Left renal pelvis (tissue), 4 donors: ENCODE measurements at places on chromosomes 13 and 19.

DNA sequence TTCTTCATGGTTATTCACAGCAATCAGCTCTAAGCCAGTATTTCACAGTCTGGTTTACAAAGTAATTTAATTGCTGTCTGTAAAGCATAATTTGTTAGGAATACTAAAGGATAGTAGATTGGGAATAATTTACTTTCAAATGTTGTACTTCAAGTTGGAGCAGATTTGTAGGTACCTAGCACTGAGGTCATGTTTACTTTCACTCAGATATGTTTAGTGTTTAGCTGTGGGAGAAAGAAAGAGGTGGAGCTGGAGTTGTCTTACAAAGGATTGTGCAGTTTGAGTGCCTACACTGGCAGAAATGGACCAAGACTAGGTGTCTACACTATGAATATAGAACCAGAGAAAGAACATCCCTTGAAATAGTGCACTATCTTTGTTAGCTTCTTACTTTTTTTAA is 464.6 kb downstream of the PCDH9 start:
- no peak for DNase-seq

DNA sequence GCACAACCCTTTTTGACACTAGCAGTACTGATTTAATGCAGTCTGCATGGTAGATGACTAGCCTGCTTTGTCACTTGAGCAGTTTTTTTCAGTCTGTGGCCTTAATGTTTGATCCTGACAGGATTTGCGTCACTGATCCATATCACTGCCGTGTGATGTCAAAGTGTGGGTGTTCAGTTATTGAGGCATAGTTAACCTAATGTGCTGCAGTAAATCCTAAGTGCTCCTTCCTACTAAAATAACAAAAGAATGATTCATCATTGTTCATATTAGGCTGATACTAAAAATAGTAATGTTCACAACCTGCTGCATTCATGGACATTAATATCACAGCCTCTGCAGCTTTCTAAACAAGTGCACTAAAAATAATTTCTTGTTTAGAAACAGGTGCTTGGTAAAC is 121.9 kb upstream of the MLNR start:
- no peak for DNase-seq

GRCh38 chr19:57668635-57669034 is at the start of gene ZSCAN4:
Gene ZSCAN4, plus strand, starts transcription at chr19:57668935. Its CDS starts 7,211 bp downstream, at chr19:57676146.
- no peak for DNase-seq

GRCh38 chr13:54194233-54195024 is 1165.8 kb downstream of the OLFM4 start:
- DNase-seq: no peak

DNA sequence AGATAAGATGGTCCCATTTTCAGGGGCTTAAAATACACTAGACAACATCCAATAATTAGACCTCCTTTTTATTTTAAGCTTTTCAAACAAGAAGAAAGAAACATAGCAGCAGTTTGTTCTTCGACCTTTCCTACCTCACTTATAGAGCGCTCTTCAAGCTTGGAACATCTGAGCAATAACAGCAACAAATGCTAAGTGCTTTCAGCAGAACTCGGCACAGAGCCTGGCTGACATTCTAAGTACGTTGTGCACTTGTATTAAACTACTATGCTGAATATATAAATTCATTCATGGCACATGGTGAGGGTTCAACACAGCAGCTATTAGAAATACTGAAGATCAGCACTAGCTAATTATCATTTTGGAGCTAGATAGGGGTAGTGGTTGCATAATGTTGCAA is 256.1 kb upstream of the MAB21L1 start:
- DNase-seq: no peak

GRCh38 chr13:93398167-93399035 is 171.8 kb downstream of the GPC6 start:
- no peak for DNase-seq

DNA sequence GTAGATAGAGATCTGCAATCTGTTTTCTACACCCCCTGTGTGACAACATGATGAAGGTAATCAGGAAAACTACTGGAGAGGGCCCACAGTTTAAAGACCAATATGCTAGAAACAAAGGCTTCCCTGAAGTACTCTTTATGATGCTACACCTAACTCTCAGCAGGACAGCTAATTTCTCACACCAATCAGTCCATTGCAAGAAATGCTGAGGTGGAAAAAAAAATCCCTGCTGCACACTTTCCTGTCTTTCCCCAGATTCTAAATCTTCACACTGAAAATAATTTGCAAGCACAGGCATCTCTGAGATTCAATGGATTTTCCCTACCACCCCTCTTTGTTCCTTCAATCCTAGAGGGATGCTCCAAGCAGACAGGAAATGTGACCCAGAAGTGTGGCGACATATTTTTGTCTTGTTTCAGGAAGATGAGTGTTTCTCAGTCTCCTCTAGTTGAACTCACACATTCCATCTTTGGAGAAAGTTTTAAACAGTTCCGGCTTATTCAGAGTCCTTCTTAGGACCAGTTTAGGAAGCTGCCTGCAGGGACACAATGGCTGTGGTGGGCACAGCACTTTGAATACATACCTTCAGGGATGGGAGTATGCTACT is 671.6 kb downstream of the DIAPH3 start:
- no peak for DNase-seq

DNA sequence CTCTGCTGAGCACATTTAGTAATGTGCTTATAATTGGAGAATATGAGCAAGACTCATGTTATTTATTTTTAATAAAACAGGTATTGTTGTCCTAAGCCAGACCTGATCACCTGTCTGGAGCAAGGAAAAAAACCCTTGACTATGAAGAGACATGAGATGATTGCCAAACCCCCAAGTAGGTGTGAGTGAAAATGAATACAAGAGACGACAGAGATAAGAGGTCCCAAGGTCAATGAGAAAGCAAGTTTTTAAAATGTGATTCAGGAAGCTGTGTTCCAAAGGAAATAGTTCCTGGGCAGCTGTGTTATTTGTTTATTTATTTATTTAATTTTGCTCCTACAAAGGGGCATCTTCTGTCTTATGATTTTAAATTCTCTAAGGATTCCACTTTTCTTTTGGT is 83.1 kb downstream of the ZNF486 start:
- DNase-seq: no peak

DNA sequence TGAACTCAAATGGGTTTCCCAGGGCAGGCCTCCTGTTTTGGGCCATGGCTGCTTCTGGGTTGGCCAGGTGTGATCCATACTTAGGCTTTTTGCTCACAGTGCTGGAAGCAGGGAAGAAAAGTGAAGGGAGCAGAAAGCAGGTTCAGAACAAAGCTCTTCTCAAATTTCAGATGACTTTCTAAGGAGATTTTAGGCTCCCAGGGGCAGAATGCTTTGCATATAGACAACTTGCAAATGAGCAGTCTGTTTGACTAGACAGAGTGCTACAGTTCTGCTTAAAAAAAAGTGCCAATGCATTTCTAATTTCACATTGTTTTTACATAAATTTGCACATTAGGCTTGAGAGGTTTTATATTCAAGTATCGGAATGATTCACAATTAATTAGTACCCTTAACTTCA is 2.6 kb upstream of the SLC10A2 start:
- no peak for DNase-seq

GRCh38 chr19:5804516-5805461 is at the start of gene NRTN:
Gene NRTN, plus strand, starts transcription at chr19:5805067. Its CDS starts 19,099 bp downstream, at chr19:5824166.
- DNase-seq: no peak

DNA sequence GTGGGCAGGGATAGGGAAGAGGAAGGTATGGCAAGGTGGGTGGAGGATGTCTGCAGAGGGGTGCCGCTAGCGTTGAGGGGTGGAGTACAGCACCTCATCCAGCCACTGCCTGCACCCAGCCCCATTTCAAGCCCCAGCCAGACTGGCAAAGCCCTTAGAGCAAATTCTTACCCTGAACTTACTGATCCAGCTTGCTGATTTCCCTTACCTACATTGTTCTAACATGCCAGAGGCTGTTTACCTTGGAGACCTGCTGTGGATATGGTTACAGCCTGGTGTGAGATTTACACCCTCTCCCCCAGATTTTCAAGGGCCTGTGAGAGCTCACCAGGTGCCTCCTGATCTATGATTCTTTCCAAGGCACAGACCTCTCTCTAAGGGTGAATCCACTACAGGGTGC is 86.0 kb downstream of the ZNF726 start:
- DNase-seq: no peak

DNA sequence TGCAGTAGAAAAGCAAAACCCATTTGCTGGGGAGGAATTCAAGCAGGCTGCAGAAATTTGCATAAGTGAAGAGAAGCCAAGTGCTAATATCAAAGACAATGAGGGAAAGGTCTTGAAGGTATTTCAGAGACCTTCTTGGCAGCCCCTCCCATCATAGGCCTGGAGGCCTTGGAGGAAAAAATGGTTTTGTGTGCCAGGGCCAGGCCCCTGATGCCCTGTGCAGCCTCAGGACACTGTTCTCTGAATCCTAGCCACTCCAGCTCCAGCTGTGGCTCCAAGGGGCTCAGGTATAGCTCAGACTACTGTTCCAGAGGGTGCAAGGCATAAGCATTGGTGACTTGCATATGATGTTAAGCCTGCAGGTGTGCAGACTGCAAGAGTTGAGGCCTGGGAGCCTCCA is 463.2 kb upstream of the ATXN8OS start:
- DNase-seq: no peak

- no peak for DNase-seq
Observed at GRCh38 chr19:33000510-33000909, 28.5 kb downstream of the FAAP24 start.

- peak; percentile 65 for DNase-seq
Observed at GRCh38 chr19:50510700-50511068, 307 bp downstream of the JOSD2 start.

DNA sequence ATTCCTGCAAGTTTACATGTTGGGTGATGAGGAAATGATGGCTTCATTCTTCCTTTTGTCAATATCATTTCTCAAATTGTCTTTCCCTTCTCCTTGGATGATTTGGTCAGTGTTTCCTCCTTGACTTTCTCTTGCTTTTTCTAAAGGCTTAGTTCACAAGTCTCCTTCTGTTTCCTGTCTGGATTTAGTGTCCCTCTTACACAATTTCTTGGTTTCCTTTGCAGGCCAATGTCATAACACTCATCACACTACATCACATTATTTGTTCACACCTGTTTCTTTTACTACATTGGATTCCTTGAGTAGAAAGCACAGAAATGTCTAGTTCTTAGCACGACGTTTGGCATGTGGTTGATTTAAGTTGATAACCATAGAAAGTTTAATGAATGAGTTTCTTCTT is 490.7 kb downstream of the TDRD3 start:
- DNase-seq: no peak

GRCh38 chr19:17127671-17128070 is 52.1 kb downstream of the MYO9B start:
- no peak for DNase-seq

DNA sequence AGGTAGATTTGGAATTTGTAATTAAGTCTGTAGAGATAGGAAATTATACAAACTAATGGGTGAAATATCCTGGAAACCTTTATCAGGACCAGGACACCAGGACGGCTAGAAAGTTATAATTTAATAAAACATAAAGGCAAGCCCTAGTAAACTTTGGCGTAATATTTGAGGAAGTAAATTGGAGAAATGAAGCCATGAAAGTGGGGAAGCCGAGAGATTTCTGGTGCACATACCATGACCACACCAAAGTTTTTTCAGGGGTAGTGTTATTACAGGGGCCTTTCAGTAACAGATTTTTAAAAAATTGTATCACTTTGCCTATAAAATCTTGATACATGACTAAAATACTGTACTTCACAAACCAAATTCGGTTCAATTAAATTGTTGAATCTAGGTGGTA is 54.7 kb upstream of the URAD start:
- DNase-seq: no peak

GRCh38 chr19:13935765-13936510 is 2.3 kb downstream of the PODNL1 start:
- no peak for DNase-seq

DNA sequence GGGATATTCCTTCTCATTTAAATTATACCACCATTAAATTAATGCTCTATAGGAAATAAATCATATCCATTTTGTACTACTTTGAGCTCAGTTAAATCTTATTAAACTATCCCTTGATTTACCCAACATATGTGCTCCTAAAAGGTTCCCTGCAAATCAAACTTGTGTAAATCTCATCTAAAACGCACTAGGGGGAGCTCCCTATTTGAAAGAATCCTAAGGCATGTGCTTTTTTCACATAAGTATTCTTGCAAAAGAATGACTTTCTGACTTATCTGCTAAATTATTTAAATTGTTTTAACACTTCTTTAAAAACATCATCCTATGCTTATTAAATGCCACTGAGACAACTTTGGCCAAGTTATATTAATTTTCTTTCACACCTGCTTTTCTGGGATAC is 7.9 kb downstream of the INTS6 start:
- no peak for DNase-seq

GRCh38 chr13:84917252-84917878 is 881.9 kb downstream of the SLITRK6 start:
- no peak for DNase-seq

GRCh38 chr13:49566461-49566860 is 18.9 kb downstream of the RCBTB1 start:
- DNase-seq: no peak

GRCh38 chr13:39956036-39956435 is 300.6 kb downstream of the COG6 start:
- no peak for DNase-seq

DNA sequence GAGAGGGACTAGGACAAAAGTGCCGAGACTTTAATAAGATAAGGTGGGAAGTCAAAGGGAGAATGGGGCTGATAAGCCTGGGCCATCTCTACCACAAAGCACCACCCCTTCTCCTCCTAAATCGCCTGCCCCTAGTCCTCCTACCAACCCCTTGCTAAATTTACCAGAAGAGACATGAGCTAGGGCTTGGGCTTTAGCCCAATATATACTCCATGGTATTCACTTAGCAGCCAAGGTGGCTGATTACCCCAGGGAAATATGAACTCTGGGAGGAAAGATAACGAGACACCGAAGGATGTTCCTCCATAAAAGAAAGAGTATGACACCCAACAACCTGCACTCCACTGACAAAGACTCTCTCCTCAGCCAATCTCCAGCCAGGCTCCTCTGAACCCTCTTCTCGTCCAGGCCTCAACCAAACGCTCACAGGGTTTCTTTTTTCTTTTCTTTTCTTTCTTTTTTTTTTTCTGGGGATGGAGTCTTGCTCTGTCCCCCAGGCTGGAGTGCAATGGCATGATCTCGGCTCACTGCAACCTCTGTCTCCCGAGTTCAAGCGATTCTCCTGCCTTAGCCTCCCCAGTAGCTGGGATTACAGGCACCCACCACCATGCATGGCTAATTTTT is 610.2 kb downstream of the UQCRFS1 start:
- no peak for DNase-seq

- no peak for DNase-seq
Observed at GRCh38 chr19:10670182-10670581, 16.0 kb downstream of the ILF3 start.

- no peak for DNase-seq
Observed at GRCh38 chr19:45406226-45407090, at the start of gene POLR1G. Gene POLR1G, plus strand, starts transcription at chr19:45406644. Its CDS starts 53 bp downstream, at chr19:45406697.

GRCh38 chr13:77338961-77339401 is 12.1 kb upstream of the MYCBP2 start:
- DNase-seq: no peak
